Omental fat pad (tissue), 4 donors: ENCODE measurements at places on chromosomes 3 and 15. TPM values are rescaled to one million over a fixed set of nuclear protein-coding genes. Genes with fewer than 3 reads are reported as not detected.

Gene XPC
- total RNA-seq: 32.8 TPM

Gene ZDHHC3
- 99.8 TPM for total RNA-seq

Gene SERPINI2
- total RNA-seq: 2.7 TPM

Gene GRIP2
- total RNA-seq: 0.84 TPM

Gene MUSTN1
- 2.8 TPM for total RNA-seq

Gene GOLGA6A
- not detected for total RNA-seq

Gene ADAMTS7
- 6.1 TPM for total RNA-seq
